ENCODE measurements at places on chromosomes 1 and 21.

DNA sequence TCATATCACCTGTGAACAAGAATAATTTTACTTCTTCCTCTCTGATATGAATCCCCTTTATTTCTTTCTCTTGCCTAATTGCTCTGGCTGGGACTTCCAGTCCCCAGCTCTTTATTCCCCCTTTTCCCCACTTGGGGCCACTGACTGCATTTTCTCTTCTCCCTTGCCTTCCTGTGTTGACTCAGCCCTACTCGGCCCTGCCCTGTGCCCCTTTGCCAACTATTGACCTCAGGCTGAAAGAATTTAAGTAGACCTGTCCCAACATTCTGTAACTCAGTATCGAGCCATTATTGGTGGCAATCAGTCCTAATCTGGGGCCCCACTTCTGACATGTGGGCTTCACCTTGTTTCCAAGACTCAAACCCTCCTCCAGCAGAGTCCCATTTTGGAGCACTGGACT is 60.6 kb upstream of the STUM start:
- DNase-seq = no peak

DNA sequence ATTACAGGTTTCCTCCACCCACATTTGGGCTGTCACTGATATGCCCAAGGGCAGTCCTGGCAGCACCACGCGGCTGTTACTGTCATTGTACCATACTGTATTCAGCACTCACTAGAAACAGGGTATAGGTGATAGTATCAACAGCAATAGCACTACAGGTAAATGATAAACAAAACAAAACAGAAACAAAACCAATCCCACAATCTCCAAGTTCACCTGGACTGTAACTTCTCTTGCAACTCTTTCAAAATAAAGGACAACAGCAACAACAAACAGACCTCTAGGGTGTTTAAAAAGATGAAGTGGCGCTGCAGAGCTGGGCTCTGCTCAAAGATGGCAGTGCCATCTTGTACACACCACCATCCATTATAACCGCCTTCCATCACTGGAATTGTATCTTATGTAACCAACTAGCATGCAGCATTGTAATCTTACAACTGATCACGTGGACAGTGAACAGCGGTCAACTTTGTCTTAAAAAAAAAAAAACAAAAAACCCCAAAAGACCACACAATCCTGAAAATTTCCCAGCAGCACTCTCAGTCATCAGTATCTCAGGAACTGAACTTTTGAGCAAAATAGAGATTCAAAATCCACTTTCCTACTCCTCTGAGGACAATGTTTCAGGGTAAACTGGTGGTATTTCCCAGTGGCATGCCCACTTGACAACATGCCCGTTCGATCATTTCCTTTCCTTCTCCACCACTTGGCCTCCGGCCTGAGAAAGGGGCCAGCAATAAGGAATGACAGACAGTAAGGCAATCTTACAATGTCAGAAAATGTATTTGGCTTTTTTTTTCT is 3.8 kb downstream of the IRF2BP2 start:
- DNase-seq = peak; percentile 60

DNA sequence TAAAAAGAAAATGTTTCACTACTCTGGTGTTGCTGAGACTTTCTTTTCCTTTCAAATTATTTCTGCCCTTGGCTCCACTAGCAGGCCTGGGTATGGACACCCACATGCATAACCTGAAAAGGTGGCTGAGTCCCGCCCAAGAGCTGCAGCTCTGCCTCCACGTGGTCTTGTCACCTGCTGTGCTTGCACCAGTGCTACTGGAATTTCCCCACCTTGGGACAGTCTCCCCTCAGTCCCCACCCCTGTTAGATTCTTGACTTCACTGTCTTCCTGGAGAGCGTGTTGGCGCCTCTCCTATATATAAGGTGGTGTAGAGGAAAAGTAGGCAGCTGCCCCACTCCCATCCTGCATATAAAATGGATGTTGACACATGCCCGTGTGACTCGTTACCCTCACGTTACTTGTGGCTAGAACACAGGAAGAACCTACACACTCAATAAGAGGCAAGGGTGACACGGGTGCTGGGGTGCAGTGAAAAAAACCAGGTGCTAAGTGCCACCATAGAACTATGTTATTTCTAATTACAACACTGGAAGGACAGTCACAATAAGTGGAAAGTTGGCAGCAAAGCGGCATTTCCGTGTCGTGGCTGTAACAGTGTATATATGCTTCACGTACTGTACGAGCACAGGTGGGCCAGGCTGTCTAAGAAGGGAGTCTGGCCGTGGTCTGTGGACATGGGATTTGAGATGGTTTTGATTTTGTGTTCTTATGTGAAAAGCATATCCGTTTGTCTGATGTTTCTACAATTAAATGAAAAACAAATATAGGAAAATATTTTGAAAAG is 61.0 kb downstream of the POFUT2 start:
- DNase-seq = no peak

- no peak for DNase-seq
Measured at GRCh38 chr1:47705517-47706130, 267.8 kb downstream of the FOXD2 start.

DNA sequence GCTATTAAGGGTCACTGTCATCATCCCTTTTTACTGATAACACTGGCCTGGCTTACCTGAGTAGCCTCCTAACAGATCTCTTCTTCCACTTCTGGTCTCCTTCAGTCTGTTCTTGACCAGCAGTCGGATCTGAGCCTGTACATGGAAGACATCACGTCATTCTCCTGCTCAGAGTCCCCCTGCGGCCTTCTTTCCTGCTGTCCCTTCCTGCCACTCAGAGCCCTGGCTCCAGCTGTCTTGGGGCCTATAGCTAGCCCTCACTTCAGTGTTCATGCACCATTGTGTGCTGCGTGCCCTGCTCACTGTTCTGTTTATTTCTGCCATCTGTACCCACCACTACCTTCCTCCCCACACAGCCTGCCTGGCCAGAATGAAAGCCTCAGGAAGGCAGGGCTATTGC is 8.4 kb downstream of the ADARB1 start:
- no peak for DNase-seq

DNA sequence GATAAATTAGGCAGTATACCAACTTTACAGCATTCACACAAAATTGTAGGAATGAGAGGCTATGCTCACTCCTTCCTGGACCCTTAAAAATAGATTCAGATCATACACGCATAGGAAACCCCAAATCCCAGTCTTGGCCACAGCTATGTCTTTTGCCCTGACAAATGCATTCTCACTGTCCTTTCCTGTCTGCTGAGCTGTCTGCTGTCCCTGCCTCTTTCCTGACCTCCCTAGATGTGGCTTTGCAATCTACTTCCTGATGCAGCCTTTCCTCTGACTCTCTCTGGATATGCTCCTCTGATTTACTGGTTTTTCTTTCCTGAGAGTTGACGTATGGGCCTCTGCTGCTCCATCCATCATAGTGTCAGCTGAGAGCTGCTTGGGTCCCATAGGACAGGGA is 59.8 kb upstream of the SLC35F3 start:
- DNase-seq = no peak

DNA sequence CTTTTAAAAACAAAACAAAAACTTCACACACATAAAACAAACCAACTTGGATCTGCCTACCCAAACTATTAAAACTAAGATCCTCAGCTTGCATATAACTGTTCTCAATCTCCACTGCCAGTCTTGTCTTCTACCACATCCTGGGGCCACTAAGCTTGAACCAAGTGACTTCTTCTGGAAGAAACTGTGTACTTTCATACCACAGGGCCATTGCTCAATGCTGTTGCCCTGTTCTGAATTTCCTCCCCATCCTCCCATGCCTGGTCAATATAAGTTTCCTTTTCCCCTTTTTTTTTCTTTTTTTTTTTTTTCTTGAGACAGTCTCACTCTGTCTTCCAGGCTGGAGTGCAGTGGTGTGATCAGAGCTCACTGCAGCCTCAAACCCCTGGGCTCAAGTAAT is 109.9 kb downstream of the KIAA0319L start:
- DNase-seq = no peak

DNA sequence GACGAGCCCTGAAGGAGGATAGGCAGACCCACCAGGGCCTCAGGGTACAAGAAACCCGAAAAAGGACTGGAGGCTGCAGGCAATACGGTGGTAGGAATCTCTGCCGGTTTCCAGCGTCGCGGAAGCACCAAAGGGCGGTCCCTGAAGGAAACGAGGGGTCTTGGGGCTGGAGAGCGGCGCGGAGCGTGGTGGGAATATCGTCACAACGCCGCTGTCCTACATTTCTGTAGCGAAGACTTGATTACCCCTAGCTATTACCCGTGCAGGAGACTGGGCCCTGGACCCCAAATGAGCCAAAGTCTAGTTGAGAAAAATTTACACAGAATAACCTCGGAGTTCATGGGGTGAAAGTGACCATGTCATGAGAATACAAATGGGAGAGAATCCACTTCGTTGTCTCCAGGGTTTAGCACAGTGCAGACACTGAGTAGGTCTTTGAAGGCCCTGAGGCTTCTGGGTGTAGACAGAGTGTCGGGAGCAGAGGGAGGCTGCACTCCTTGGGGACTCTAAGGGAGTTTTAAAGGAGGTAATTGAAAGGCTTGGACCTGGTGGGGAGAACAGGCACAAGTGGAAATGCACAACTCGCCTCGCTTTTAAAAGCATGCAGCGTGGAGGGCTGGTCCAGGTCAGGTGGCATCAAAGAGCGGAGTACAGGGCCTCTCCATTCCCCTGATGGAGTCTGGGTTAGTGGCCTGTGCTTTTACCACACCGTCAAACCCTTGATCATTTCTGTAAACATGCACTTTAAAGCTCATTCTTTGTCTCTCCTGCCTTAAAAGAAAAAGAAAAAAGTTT is 1.5 kb downstream of the ATP1A1 start:
- DNase-seq = no peak

DNA sequence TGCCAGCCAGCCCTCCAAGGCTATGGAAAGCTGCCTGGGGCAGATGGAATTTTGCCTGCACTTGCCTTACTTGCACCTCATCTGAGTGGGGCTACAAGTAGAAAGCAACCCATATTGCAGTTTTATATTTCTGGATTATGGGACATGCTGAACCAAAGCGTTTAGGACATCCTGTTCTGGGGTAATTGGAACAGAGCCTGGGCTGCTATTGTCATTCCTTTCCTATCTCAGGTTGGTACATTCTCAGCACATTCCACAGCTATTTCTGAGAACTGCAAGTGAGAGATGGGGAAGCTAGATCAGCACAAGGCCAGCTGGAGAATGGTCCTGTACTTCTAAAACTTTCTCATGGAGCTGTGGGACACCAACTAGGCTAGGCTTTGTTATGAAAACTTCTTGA is 713.8 kb downstream of the KCNT2 start:
- no peak for DNase-seq

- no peak for DNase-seq
Measured at GRCh38 chr21:31801551-31802219, 69.8 kb upstream of the SCAF4 start.
